ENCODE measurements at places on chromosomes 1 and 21.

DNA sequence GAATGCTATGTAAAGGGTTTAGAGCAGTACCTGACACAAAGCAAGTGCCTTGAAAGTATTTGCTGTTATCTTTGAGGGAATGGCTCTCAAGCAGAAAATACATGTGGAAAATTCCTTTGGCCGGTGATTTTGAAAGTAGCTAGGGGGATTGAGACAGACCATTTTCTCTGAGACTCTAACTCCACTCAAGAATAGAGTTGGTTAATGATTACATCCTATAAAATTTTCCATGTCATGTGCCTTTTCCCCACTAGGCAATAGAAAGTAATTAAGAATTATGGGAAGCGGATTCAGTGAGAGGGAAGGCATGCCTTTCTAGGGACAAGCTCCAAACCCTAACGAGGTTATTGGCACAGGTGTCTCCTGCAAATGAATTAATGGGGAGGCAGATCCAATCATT is 276.0 kb downstream of the GPATCH2 start:
- no peak for ATAC-seq

DNA sequence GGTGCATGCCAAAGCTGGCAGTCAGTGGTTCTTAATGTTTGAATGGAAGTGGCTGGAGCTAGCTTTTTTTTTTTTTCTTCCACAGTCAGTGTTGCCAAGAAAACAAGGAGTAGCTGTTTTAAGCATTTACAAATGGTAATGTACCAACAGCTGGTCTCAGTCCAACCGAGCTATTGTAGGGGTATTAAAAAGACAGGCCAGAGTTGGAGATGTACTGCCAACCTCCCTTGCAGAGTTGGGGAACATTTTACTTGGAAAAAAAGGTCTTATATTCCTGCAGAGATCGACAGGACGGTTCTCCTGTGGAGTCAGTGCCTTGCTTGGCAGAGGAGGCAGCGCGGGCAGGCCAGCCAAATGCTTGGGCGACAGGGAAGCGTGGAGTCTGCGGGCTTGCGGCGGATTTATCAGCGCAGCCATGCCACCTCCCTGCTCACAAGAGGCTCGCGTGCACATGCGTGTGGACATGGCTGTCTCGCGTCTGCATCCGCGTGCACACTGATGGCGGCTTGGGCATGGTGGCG is 338.1 kb downstream of the RPS6KC1 start:
- no peak for ATAC-seq

- ATAC-seq = no peak
These were observed 69.0 kb upstream of the RAVER2 start for GRCh38 chr1:64675718-64676345.

- no peak for ATAC-seq
These were observed 32.9 kb downstream of the ADCY10 start for GRCh38 chr1:167881069-167881468.

GRCh38 chr1:14377386-14377785 is 221.1 kb upstream of the KAZN start:
- no peak for ATAC-seq

DNA sequence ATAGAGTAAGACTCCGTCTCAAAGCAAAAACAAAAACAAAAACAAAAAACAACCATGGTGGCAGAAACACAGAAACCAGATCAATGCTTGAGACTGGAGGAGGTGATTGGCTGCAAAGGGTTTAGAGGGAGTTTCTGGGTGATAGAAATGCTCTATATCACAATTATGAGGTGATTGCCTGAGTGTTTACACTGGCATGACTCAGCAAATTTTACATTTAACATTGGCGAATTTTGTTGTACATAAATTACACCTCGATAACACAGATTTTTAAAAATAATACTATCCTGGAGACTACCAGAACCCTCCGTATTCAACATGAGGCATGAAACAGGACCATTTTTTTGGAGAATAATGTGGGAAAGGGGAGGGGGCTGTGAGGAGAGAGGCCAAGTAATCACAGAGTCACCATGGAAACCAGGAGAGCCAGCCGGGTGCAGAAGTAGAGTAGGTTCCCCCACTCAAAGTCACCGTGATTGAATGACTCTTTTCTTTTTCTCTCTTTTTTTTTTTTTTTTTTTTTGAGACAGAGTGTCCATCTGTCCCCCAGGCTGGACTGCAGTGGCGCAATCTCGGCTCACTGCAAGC is 24.3 kb downstream of the HEYL start:
- no peak for ATAC-seq

DNA sequence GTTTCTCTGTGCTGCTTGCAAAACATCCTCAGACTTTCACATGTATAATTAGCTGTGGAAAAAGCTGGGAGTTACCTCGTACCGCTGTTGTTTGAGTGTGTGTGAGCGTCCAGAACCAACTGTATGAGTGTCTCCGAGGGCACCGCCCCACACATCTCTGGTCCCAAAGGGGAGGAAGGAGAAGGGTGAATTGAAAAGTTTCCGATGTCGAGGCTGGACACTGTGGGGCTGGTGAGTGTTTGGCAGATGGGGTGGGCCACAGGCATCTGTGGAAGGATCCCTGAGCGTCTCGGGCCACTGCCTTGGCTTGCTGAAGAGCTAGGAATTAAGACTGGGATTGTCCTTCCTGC is 1.2 kb downstream of the ATP2B4 start:
- no peak for ATAC-seq

DNA sequence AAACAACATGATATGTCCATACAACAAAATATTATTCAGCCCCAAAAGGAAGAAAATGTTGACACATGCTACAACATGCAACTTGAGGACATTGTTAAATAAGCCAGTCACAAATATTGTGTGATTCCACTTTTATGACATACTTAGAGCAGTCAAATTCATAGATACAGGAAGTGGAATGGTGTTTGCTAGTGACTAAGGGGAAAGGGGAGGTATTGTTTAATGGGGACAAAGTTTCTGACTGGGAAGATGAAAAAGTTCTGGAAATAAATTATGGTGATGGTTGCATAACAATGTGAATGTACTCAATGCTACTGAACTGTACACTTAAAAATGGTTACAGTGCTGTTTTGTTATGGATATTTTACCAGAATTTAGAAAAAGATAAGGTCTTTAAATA is 77.7 kb downstream of the RHOU start:
- ATAC-seq = no peak

DNA sequence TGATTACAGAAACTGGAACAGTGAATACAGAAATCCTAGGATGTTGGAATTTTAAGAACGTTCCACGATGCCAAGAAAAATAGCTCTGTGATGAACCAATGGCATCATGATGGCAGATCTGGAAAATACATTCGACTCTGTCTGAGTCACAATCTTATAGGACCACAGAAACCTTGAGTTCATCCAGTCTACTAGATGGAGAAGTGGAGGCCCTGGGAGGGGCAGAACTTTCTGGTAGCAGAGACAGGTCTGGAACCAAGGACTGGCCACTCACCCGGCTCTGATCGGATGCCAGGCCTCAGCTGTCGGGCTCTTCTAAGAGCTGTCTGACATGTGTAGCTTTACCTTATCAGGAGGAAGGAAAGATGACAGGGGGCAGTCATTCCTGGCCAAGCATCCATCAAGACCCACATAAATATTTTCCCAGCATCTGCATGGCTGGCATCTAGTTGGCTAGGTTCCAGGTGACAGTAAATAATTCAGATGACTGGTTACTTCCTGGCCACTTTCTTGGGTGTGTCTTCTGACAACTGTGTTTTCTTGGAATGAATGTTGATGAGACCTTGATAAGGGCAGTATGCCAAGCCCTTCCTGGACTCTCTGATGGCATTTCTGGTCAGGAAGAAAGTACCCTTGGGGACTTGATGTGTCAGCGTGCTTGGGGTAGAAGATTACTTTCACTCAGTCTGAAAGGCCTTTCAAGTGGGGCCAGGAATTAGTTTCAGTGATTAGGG is 72.6 kb upstream of the TRABD2B start:
- no peak for ATAC-seq

Data from activated CD4-positive, CD25-positive, alpha-beta regulatory T cell treated with anti-CD3 and anti-CD28 coated beads, Interleukin-2, amount 50 U/mL, for 24 hours (primary cell).